ENCODE measurements at places on chromosomes 6 and 20. TPM values are rescaled to one million over a fixed set of nuclear protein-coding genes. Genes with fewer than 3 reads are reported as not detected.
A peak's percentile ranks its signal among the peaks of the same experiment; 100 is the strongest.

OPN5 gene
- not detected for total RNA-seq

GRCh38 chr20:61332016-61332975, 80.2 kb downstream of the CDH4 start:
- DNase-seq, result no peak

DNA sequence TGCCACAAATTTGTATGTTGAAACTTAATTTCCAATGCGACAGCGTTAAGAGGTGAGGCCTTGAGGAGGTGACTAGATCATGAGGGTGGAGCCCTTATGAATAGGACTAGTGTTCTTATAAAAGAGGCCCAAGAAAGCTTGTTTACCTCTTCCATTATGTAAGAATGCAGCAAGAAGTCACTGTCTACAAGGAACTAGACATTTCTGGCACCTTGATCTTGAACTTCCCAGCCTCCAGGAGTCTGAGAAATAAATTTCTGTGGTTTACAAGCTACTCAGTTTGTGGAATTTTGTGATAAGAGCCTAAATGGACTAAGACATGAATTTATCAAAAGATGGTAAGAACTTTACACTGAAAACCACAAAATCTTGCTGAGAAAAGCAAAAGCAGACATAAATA, 173.6 kb upstream of the SGK1 start:
- no peak for DNase-seq

DDX43 gene
- total RNA-seq, result 0.75 TPM

DNA sequence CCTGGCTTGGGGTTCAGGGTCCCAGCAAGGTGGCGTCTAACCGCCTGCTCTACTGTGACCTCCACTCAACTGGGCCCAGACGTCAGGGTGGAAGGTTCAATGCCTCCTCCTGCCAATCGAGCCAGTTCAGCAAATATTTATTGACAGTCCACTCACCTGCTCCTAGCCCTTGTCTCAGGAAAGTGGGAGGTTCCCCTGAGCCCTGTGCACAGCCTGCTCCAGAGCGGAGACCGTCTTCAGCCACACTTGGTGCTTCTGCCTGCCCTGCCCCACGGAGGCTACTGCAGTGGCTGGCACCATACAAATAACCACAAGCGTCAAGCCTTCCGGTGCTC, 6.1 kb downstream of the CCDC167 start:
- DNase-seq, result no peak

DNA sequence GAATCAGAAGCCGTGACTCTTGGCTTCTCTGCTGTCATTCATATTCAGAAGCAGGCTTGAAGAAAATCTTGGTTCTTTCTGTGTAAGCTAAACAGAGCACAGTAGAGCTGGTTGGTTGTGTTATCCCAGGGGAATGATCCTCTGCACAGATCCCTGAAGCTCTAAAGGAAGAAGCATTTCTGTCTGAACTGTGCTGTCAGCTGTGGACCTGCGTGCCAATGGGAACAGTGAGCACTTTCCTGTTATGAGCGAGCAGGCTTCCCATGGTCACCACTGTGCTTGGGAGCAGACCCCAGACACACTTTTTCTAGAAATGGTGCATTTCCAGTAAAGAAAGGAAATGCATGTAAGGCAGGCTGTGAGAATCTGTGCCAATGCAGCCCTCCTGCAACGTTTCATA, 490.2 kb downstream of the EPM2A start:
- no peak for DNase-seq

DNA sequence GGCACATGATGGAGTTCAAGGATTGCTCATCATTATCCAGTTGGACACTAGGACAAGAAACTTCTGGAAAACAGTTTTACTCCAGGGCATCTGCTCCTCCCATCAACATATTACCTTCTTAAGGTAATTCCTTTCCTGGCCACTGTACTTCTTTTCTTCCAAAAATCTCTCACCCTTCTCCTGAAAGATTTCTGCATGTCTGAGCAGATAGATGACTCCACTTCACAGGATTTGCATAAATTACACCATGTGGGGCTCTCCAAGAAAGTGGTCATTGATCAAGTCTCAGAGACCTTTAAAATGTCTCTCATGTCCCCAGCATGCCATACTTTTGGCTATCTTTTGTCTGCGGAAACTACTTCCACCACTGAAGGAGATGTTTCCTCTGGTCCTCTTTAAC, 103.2 kb upstream of the TNFAIP3 start:
- no peak for DNase-seq

PLCB1 gene
- 5.0 TPM for total RNA-seq

- no peak for DNase-seq
Observed at GRCh38 chr6:6588064-6588923, at the start of gene LY86. LY86 (plus strand) TSS chr6:6588720; CDS start chr6:6588735, 15 bp downstream.

- no peak for DNase-seq
Observed at GRCh38 chr6:14316651-14317386, 199.2 kb downstream of the CD83 start.

- DNase-seq, result no peak
Observed at GRCh38 chr6:163724196-163724595, 309.7 kb downstream of the QKI start.

GRCh38 chr6:112029045-112029822, 24.7 kb upstream of the CCN6 start:
- DNase-seq, result peak; percentile 71

PRDM13 gene
- total RNA-seq, result not detected

- DNase-seq, result no peak
Observed at GRCh38 chr6:4593951-4594350, 182.3 kb upstream of the CDYL start.

- no peak for DNase-seq
Observed at GRCh38 chr6:72959821-72960220, 265.5 kb downstream of the KHDC1L start.

DNA sequence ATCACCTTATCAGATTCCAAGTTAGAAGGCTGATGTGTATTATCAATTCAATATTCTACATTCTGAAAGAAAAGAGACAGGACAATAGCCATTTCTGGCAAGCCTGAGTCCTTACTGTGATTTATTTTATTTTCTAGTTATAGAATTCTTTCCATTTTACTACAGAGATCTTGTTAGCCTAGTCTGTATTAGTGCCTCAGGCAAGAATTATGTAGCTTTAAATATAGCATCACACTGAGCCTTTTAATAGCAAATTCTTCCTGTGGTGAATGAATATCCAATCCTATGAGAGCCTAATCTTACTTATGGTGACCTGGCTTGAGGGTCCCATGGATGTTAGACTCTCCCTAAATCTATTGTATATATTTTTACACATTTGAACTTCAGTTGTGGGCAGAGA, 732.8 kb upstream of the CITED2 start:
- no peak for DNase-seq

EFCAB8 gene
- not detected for total RNA-seq

GRCh38 chr6:97392735-97393134, 109.7 kb upstream of the MMS22L start:
- no peak for DNase-seq

DNA sequence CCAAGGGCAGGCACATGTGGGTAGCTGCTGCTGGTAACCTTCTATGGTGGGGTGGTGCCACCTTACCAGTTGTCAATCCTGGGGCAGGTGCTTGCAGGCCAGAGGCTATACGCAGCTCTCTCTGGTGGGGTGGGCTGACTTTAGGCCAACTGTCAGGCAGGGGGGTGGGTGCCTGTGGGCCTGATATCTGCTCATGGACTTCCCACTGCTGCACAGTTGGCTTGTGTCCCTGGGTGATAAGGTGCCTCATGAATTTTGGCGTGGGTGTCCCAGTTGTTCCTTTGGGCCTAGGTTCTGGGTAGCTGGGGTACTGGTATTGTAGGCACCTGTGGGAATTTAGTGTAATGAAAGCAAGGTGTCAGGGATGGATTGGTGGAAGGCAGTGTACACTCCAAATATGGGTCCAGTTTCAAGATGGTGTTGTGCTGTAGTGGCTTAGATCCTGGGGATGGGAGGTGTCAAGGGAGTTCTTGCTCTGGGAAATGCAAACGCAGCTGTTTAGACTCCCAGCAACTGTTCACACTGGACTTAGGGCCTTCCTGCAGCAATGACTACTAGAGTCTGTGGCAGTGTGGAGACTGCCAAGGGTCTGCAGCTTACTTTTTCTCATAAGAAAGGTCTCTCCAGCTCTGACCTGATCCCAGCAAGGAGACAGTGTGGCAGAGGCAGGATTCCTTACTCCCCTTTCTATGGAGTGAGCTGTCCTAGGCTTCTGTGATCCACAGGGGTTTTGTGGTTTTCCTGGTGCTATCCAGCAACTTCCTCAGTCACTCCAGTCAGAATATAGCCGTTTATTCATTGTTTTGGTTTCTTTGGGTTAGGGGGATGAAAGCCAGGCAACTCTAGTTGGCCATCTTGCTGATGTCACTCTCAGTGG, 128.2 kb downstream of the CRYBG1 start:
- peak; percentile 74 for DNase-seq

GRCh38 chr6:21801446-21802174, 208.1 kb downstream of the SOX4 start:
- DNase-seq, result no peak

DNA sequence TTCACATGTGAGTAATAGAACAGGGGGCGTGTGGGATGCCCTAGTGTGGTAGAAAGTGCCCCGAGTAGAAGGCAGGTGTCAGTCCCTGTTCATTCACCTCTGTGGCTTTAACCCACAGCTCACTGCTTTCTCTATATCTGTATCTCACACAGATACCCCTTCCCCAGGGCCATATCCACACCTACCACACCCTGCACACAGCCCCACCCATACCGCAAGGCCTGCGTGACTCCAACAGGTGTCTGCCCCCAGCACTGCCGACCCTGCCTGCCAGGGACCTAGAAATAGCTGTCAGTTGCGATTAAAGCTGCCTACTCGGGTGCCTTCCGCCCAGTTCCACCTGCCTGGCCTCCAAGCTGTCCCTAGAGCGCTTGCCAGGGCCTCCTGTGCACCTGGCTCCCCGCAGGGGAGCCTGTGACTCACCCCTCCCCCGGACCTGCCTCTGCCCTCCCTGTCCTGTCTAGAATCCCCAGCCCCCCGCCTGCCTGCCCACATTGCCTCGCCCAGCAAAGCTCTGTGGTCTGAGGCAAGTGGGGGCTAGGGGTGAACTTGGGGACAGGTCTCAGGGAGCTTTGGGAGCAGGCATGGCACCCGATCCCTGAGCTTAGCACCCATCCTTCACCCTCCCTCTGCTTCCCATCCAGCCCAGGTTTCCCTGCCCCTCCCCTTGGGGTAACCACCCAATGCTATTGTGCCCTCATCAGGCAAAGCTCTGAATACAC, 38.3 kb upstream of the ID1 start:
- DNase-seq, result no peak

DNA sequence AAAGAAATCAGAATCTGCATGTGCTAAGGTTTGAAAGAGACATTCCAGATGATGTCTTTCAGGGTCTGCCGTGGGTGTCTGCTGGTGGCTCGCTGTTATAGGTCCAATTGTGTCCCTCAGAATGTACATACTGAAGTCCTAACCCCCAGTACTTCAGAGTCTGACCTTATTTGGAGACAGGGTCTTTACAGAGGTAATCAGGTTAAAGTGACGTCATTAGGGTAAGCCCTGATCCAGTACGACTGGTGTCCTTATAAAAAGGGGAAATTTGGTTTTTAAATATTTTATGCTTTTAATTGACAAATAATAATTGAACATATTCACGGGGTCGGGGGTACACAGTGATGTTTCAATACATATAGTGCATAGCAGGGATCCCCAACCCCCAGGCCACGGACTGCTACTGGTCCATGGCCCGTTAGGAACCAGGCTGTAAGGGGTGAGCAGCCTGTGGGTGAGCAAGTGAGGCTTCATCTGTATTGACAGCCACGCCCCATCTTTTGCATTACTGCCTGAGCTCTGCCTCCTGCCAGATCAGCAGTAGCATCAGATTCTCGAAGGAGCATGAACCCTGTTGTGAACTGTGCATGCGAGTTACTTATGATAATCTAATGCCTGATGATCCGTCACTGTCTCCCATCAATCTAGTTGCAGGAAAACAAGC, 33.2 kb upstream of the SLC22A23 start:
- no peak for DNase-seq

GRCh38 chr20:1505871-1506270, 14.7 kb upstream of the SIRPB2 start:
- no peak for DNase-seq

HLA-DOB gene
- 0.25 TPM for total RNA-seq

DNA sequence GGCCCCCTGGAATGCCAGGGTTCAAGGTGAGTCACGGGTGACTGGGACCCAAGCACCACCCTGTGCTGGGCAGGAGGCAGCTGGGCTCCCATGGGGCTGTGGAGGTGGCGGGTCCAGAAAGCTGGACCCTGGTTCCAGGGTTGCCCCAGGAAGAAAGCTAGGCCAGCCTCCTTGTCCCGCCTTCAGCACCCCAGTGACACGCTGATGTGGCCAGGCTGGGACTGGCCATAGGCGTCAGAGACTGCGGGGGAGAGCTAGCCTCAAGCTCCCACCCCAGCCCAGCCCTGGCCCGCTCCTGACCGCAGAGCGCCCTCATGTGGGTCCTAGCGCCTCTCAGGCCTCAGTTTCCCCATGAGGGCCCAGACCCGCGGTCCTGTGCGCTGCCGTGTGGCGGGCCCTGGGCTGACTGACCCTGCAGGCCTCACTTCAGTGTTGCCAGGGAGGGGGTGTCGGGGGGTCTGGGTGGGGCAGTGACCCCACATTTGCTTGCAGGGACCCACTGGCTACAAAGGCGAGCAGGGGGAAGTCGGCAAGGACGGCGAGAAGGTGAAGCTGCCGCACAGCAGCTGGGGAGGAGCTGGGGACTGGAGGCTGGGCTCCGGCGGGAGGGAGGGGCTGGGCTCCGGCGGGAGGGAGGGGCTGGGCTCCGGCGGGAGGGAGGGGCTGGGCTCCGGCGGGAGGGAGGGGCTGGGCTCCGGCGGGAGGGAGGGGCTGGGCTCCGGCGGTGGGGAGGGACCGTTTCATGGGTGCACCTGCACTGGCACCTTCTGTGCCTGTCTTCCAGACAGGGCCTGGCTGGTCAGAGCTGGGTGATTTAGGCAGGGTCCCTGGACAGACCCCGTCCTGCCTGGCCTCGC, 7.9 kb downstream of the COL9A3 start:
- no peak for DNase-seq

DNA sequence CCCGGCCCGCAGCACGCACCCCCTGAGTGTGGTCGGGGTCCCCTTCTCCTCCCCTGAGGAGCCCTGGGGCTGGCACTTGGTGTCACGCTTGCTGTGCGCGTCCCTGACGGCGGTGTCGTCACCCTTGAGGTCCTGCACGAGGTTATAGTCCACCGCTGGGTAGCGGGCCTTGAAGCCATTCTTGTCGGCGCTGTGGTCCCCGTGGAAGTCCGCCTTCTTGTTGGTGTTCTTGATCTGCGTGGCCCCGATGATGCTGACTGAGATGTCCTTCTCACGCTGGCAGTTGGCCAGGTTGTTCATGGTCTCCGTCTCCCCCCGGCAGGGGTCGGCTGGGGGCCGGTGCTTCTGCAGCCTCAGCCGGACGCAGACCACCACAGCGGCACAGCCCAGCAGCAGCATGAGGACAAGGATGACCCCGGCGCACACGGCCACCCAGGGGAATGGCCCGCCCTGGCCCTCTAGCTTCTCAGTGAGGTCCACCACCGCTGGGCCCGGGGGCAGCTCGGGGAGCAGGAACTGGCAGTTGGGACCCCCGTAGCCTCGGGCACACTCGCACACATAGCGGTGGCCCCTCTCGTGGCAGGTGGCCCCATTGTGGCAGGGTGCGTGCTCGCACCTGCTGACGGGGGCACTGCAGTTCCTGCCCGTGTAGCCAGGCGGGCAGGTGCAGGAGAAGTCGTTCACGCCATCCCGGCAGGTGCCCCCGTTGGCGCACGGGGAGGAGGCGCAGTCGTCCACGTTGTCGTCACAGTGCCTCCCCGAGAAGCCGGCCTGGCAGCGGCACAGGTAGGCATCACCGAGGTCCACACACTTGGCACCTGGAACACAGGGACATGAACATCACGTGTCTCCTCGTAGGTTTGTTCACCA, 7.4 kb downstream of the DLL1 start:
- DNase-seq, result no peak

ADTRP gene
- total RNA-seq, result 0.50 TPM

Data from liver (tissue), 10 donors.